Stimulated activated naive B cell treated with anti-CD40 and anti-IgM and Interleukin-4, amounts not matched to agents 10 μg/mL and 1 μg/mL and 100 μg/mL, for 72 hours (primary cell): ENCODE measurements at places on chromosomes 2 and 18.
A peak's percentile ranks its signal among the peaks of the same experiment; 100 is the strongest.

DNA sequence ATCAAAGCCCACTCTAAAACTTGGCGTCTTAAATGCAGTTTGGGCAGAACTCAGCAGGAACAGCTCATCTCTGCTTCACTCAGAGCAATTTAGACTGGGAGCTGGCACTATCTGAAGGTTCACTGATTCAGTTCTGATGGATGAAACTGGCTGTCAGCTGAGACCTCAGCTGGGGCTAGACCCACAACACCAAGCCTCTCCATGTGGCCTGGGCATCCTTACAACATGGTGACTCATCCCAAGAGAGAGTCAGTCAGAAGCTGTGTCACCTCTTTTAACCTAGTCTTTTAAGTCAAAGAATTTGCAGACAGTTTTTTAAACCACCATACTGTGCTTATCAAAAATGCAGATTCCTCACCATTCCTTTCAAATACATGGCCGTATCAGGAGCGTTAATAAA, 62.6 kb upstream of the ZNF397 start:
- DNase-seq = no peak

GRCh38 chr2:99960790-99961189, 181.6 kb downstream of the AFF3 start:
- DNase-seq = no peak

DNA sequence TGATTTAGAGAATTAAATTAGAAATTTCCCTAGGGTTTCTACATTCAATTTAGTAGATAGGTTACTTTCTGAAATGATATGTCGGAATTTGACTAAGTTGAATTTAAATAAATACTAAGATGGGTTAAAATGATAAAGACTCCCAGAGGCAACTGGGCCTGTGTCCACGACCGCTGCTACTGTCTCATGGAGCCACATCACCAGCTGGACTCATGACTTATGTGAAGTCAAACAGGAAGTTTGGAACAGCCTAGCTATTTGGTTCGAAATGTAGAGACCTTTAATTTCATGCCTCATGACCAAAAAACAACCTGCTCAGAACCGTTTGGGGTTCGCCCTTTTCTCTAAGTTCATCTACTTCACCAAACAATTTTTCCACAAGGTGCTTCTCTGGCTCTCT, 22.2 kb downstream of the GRHL1 start:
- DNase-seq = no peak

- DNase-seq = peak; percentile 65
Measured at GRCh38 chr2:227404585-227405271, 17.0 kb upstream of the SCYGR1 start.

GRCh38 chr2:181680937-181681811, 857 bp upstream of the NEUROD1 start:
- no peak for DNase-seq

DNA sequence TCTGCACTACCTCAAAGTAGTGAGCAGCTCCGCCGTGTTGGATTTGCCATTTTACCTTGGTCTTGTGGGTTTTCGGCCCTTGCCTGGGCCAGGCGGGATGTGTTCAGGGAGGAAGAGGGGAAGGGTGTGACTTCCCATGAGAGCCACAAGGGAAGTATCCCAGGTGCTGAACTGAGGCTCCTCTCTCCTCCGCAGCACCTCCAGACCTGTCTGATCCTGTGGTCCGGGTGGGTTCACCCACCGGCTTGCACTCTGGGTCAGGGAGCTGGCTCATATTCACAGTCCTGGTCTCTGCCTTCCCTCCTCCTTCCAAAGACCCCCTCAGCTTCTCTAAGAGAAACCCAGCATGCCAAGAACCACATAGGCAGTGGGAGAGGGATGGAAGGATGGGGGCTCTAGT, 235.8 kb downstream of the SEPTIN10 start:
- no peak for DNase-seq

DNA sequence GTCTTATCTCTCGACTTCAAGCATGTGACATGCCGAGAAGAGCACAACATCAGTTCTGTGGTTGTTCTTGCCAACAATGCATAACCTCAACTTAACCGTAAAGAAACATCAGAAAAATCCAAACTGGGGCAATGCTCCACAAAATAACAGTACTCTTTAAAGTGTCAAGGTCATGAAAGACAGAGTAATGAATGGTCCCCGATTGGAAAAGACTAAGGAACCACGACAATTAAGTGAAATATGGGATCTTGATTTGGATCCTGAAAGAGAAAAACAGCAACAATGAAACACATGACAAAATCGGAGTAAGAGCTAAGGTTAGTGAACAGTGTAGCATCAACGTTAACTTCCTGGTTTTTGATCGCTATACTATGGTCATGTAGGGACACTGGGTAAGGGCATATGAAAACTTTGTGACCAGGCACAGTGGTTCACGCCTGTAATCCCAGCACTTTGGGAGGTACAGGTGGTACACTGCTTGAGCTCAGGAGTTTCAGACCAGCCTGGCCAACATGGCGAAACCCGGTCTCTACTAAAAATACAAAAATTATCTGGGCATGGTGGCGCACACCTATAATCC, 55.2 kb downstream of the UNC50 start:
- DNase-seq = no peak
